ENCODE measurements at places on chromosomes 2 and 18.

GRCh38 chr18:36187826-36188721, 777 bp downstream of the MOCOS start:
- DNase-seq = no peak

DNA sequence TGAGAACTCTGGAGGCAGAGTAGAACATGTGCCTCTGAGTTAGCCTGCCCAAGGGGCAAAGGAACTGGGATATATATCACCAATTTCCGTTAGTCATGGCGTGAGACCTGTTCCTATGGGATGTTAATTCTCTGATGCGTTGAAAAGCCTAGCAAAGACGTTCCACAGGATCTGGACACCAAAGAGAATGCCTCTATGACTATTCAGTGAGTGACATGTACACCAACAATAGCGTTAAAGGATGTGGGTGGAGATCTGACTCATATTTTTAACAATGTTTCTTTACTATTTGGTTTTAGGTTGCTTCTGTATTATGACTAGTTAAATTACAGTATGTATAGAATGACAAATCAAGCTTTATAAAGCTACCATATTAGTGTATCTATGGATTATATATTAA, 320.9 kb upstream of the MC4R start:
- DNase-seq = no peak

DNA sequence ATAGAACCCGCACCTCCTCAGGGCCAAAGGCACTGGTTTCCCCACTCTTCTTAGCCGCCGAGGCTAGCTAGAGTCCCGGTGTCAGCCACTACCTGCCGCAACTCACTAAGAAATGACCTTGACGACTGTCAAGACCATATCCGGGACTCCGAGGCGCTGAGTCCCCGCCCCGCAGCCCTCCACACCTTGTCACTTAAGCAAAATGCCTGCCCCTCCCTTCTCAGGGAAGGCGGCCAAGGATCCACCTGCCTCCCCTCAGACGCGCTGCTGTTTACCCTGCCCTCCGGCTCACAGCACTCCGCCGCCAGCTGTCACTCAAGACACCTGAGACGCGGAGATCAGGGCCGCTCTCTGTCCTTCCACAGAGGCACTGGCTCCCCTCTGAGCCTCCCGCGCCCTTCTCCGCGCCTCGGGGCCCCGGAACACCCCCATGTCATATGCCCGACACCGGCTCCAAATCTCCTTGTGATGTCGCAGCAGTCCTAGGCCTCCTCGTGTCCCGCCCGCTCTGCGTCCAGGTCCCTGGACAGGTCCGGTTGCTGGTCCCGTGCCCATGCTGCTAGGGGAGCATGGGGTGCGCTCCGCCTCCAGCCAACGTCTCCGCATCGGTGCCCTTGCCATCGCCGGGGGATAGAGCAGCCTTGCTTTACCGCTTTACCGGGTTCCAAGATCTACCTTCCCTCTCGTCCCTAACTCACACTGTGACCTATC, 32.5 kb upstream of the REG3G start:
- no peak for DNase-seq

DNA sequence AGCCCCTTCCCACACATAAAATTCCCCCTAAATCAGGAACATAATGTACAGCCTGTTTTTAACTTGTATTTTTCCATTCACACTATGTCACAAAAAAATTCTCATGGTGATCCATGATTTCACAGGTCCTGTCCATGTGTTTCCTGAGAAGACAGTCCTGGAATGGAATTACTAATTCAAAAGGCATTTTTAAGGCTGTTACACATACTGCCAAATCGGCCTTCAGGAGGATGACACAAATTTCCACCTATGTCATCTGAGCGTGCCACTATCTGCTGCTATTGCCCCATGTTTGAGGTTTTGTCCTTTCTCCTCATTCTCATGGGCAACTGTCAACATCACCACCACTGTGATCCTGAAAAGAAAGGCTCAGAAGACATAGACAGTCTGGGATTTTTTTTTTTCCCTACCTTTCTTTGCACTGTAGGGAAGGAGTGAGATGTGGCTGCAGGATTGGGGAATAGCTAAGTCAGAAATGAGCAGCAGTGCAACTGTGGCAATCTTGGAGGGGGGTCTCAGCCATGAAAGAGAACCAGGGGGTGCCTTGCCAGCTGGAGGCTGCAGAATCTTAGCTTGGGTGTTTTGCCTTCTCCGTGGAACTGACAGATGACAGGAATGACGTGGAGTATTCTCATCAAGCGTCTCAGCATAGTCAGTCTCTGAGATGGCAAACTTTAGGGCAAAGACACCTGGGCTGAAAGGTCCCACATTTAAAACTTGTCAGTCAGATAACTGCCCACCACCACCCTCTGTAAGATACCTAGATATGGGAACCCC, 73.4 kb downstream of the MARCHF4 start:
- no peak for DNase-seq

DNA sequence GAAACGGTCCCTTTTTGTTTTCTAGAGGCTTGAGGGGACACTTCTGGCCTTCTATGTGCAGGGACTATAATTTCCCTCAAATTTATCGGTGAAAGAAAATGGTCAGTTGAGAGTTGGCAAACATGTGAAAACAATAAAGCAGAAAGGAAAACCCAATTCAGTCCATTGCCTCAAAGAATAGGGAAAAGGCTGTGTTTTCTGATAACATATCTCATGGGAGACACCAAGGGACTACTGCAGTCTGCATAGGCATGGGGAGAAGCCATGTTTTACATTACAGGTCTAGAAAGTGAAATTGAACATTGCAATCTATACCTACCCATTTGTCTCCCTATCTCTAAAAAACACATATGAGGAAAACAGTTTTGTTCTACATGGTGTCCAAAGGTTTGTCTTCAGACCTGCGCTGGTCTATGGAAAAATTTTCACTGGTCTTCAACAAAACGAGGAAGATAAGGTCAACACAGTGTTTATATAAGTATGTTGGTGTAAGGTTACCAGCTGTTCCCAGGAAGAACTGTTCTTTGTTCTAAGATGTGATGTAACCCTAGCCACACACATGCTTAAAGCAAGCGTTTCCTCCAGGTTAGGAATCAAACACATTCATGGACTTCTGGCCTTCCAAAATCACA, 179.7 kb downstream of the MREG start:
- DNase-seq = no peak

- DNase-seq = no peak
Observed at GRCh38 chr2:25207078-25207545, 38.7 kb upstream of the POMC start.

DNA sequence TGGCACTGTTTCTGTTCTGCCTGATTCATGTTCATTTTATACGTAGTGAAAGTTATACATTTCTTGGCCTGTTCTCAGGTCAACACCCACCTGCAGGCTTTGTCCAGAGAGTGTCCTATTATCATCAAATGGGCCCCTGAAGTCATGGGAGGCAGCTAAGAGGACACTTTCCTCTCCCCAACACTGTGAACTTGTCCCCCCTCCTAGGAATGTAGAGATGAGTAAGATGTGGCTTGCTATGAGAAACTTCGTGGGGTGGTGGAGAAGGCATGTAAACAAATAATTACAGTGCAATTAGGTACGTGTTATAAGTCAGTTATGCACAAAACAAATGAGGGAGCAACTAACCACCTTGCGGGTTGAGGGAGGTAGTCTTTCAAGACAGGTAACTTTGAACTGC, 57.9 kb downstream of the COL4A3 start:
- DNase-seq = no peak

- no peak for DNase-seq
Observed at GRCh38 chr2:62692225-62692624, 13.3 kb upstream of the EHBP1 start.

DNA sequence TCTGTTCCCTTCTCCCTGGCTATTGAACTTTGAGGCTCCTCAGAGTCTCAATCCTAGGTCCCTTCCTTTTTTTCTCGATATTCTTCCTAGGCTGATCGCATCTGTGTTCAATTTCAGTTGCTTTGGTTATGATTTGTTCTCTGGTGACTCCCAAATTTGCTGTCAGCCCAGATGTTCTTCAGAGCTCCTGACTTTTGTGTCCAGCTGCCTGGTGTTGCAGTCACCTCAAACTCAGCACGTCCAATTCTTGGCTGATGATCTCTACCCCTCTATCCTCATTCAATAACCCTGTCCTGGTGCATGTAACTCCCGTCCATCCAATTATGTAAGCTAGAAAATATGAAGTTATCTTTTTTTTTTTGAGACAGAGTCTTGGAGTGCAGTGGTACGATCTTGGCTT, 31.4 kb downstream of the DIS3L2 start:
- no peak for DNase-seq

DNA sequence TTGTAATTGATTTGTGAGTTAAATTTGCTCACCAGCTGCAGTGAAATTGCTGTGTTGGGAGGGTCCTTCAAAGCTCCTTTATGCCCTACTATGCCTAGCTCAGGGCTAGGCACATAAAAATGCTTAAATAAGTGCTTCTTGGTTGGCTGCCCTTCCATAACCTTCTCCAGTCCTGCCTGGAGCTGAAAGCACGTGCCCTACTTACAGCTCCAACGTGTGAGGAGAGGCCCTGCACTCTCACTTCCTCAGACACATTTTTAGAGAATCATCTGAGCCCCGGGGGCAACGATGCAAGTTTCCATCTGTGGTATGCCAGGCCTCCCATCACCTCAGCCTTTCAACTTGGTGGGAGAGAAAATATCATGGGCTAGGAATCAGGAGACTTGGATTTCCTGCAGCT, 202.7 kb downstream of the BCL11A start:
- no peak for DNase-seq

GRCh38 chr18:62399276-62399675, 74.2 kb downstream of the TNFRSF11A start:
- DNase-seq = no peak

- DNase-seq = no peak
Observed at GRCh38 chr2:122740594-122740948, 985.1 kb downstream of the TSN start.

- no peak for DNase-seq
Observed at GRCh38 chr2:241173557-241173956, 14.9 kb upstream of the ANO7 start.

- DNase-seq = no peak
Observed at GRCh38 chr2:121505005-121505404, 25.7 kb upstream of the RNU4ATAC start.

DNA sequence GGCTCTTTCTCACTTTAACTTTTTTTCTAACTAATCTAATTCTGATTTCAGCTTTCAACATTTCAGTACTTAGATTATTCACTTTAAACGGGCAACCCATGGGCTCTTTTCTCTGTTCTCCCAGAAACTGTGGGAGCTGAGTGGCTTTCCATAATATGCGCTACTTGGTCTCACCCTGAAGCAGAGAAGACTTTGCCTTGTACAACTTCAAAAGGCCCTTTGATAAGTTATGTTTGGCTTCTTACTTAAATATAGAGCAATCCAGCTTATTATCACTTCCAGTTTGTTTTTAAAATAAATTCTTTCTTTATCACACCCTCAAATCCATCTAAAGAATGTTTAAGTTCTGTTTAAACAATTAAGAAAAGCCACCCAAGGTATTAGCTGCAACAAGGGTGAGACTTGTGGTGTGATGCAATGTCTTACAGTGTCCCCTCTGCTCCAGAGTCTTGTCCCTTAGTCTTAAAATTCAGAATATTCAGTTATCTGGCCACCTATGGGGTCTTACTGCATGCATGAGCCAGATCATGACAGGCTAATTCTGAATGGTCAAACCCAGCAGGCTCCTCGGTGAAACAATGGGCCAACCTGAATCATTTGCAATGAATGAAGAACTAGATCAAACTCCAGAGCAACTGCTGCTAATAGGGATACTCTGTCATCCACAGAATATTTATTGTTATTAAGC, 38.8 kb downstream of the GCG start:
- DNase-seq = no peak

GRCh38 chr2:208983486-208983885, 440.4 kb upstream of the MAP2 start:
- DNase-seq = no peak

DNA sequence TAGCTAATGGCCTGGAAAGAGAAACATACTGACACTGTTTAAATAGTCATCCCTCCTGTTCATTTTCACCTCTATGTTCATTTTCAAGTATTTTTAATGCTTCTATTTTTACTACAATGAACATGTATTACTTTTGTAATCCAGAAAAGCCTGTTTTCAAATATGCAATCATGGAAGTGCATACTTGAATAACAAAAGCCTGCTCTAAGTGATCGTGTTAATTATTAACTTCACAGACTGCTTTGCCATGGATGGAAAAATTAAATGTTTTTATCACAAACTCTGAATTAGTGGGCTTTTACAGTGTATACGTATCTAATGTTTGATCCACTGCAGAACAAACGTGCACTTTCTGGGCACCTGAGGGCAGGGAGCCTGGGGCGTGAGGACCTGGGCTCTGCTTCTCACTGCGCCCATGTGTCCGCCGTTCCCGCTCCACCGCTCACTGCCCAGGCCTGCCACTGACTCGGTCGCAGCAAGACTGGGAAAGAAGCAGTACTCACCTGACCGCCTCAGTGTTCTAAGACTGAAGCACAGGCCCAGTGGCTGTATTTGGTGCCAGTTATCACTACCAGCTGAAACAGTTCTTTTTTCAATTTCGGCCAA, 80.6 kb downstream of the UXS1 start:
- DNase-seq = no peak

GRCh38 chr2:84901593-84902120, 3.8 kb upstream of the TMSB10 start:
- DNase-seq = no peak

GRCh38 chr18:34947711-34948125, 93.5 kb upstream of the MAPRE2 start:
- DNase-seq = no peak

- no peak for DNase-seq
Observed at GRCh38 chr2:21289989-21290388, 166.2 kb downstream of the TDRD15 start.

DNA sequence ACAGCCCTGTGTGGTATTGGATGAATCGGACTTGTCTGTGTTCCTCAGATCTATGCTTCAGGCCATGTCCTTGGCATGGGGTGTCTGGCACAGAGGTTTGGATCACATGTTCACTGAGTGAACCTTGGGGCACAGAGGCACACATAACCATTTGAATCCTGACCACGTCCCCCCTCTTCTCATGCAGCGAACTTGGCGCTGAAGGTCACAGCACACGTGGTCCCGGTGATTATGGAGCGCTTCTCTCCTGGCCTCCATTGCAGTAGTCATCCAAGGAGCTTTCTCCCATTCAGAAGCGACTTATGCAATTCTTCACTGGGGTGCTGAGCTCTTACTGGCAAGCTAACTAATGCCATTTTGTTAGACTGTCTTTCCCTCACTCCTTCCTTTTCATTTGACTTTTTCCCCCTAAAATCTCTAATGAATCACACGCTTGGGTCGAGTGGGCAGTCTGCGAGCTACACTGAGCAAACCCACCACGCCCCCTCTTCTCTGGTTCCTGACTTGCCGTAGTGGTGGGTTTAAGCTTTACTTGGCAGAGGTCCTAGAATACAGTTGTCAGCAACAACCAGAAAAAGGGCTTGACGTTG, 59.4 kb downstream of the KCNG2 start:
- DNase-seq = no peak

- DNase-seq = no peak
Observed at GRCh38 chr2:49978341-49978740, 824.0 kb upstream of the FSHR start.

GRCh38 chr2:86476092-86476491, 34.9 kb downstream of the KDM3A start:
- no peak for DNase-seq
